ENCODE measurements at places on chromosomes 6 and 20.

DNA sequence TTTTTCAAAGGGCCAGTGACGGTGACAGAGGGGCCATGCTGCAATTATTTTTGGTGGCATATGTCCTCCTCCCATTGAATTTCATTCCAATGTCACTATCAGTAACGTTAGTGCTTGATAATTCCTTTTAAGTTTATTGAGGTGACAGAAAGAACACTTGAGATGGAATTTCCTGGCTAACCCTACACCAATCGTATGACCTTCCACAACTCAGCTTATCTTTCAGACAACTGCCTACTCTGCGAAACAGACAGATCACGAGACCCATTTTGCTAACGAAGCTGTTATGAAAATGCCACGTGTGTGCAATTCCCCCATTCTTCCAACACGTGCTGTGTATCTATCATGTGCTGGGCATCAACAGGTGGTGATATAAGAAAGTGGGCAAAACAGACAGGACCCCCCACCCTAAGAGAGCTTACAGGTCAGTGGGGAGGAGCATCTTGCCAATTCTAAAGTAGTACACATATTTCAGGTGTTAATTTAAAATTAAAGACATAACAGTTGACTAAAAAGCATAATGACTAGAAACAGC is 113.0 kb downstream of the IRF4 start:
- no peak for ATAC-seq

DNA sequence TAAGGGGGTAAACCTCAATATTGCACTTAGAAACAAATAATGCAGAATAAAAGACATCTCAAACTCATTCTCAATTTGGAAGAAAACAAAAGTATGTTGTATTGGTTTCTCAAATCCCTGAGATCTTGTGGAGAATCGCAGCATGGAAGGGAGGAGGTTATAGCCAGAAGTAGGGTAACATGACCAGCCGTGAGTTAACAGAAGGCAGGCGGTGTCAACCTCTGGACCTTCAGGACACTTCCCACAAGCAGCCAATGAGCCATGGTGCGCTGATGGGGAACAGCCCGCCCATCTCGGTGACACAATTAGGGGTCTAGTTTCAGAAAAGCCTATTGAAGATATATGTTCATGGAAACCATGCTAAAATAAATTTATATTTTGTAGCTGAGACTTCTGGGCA is 98.4 kb downstream of the ALDH8A1 start:
- no peak for ATAC-seq

DNA sequence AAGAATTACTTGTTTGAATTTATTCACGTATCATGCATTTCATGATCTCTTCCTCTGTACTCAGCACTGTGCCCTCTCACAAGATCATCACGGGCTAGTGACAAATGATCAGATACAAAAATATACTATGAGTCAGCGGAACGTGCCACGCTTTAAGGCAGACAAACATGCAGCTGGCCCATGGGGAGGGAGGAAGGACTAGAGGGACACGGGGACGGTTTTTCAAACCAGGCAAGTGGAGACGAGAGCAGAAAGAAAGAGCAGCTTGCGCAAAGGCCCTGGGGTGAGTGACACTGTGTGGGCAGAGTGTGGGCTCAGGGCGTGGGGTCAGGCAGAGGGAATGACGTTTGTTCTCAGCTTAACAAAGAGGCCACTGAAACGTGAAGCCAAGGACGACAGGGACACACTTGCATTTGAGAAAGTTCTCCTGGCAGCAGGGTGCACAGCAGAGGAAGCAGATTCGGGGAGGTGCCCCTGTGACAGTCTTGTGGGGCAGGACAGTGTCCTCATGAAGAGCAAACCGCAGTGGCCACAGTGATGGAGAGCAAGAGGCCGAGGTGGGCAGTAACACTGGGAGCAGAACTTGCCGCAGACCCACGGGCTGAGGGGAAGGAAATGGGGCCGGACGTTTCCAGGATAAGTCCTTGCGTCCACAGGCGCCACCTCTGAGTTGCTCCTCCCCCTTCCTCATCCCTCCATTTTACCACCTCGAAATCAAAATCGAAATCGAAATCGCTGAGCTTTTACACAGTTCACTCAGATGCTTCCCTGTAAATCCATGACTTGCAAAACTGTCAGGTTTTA is 6.9 kb upstream of the RPS6KA2 start:
- ATAC-seq, result no peak

DNA sequence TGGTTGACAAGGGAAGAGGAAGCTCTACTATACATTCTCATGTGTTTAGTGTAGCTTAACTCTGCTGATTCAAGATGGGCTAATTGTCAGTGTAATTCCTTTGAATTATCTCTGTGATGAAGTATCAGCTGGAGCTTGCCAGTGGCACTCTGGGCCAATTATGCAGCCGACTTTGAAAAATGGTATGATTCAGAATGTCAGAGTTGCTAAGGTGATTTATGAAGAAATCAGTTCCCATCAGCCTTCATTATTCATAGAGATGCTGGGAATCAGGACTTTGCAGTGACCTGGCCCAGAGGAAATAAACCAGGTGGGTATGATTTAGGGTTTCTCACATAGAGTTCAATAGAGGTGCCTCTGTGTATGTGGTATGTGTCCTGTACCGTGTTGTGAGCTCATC is 33.4 kb downstream of the KCNS1 start:
- no peak for ATAC-seq

DNA sequence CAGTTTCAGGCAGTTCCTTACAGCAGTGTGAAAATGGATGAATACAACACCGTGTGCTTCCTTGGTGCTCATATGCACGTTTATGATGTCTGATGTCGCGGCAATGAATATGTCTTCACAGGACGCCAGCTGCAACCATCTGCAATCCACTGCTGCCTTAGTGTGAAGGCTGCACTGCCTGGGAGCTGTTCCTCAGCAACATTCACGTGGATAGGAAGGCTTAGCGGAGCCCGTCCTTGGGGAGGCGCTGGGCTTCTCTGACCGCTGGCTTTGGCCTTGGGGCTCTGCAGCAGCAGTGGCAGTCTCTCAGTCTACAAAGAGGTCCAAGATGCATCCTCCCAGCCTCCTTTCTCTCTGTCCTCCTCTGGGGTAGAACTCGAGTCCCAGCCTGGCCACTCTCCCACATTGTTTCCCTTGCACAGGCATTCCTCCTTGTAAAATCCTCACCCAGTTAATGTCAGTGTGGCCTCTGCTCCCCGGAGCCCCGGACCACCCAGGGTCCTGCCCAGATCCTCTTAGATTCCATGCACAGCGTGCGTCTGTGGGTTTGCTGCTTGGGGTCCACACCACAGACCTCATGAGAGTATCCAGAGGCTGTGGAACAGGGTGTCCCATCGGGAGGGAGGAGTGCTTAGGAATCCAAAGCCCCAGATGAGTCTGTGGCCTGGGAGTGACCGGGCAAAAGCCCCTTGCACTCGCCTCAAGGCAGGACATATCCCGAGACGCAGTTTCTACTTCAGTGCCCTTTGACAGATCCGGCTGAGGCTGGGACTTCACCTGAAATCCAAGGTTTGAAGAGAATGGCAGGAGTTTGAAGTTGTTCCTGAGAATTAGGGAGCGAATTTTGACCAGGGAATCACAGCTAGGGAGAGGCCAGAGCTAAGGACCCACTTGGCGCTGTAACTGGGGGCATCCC is 181.3 kb downstream of the THBS2 start:
- ATAC-seq, result no peak

DNA sequence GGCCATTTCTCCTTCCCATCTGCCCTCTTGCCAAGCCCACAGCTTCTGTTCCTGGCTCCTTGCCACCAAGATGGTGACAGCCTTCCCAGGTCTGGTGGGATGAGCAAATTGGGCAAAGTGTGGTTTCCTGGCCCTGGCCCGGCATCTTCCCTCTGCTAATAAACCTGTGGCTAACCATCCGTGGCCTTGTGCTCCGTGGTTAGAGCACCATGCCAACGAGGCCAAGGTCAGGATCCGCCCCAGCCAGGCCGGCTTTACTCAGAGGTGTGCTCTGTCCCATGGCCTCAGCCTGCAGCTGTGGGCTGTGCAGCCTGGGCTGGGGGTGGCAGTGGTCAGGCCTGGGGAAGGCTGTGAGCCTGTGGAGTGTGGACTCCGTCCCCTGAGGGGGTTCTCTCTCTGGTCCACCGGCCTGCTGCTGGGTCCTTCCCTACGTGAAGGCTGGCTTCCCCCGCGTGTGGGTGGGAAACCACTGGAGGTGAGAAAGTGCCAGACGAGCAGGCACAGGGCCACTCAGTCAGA is 117.4 kb downstream of the VEGFA start:
- ATAC-seq, result no peak

DNA sequence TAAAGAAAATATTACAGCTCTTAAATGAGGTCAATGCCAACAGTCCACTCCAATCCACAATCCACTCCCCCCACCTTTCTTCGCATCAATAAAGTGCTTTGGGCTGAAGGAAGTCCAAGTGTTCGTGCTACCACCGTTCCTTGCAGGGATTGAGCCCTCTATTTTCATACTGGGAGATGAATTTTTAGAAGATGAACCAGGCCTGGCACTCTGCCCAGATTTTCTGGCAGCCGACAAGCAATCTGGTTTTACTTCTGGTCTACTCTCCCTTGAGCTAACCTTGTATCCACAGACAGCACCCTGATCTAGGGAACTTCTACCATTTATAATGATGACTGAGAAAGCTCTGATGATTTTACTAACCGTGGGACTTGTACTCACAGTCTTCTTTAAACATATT is 72.3 kb downstream of the BTBD9 start:
- no peak for ATAC-seq

DNA sequence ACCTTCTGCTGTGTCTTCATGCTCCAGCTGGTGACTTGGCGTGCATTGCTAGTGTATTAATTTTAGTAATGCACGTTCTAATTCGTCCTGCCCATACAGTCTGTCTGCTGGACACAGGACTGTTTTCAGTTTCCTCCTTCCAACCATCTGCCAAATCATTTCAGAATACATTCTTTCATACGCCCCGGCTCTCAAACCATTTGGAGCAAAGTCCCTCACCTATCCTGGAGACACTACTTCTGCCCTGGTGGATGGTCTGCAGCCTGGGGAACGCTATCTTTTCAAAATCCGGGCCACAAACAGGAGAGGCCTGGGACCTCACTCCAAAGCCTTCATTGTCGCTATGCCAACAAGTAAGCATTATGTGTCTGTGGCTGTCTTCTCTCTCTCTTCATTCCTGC is 60.5 kb downstream of the FNDC1 start:
- no peak for ATAC-seq

GRCh38 chr6:169022079-169022478 is 231.6 kb downstream of the THBS2 start:
- ATAC-seq, result no peak

GRCh38 chr6:130407032-130407431 is 41.2 kb downstream of the TMEM200A start:
- no peak for ATAC-seq

DNA sequence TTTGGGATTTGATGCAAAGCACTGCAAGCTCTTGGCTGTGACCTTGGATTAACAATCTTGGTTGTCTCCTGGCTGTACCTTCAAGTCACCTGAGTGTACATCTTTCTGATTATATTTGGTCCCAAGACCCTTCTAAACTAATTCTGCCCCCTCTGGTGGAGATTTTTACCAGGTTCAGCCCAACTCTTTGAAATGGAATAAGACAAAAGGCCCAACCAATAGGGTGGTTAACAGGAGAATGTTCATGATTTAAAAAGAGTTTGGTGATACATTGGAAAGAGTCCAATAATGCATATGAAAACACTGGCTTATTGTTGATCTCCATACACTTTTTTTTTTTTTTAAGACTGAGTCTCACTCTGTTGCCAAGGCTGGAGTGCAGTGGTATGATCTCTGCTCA is 77.5 kb upstream of the CD83 start:
- no peak for ATAC-seq

- ATAC-seq, result peak; percentile 76
Observed at GRCh38 chr20:3172933-3173609, at the start of gene LZTS3. LZTS3 (minus strand) TSS chr20:3173549; CDS start chr20:3167163, 6,386 bp downstream.

DNA sequence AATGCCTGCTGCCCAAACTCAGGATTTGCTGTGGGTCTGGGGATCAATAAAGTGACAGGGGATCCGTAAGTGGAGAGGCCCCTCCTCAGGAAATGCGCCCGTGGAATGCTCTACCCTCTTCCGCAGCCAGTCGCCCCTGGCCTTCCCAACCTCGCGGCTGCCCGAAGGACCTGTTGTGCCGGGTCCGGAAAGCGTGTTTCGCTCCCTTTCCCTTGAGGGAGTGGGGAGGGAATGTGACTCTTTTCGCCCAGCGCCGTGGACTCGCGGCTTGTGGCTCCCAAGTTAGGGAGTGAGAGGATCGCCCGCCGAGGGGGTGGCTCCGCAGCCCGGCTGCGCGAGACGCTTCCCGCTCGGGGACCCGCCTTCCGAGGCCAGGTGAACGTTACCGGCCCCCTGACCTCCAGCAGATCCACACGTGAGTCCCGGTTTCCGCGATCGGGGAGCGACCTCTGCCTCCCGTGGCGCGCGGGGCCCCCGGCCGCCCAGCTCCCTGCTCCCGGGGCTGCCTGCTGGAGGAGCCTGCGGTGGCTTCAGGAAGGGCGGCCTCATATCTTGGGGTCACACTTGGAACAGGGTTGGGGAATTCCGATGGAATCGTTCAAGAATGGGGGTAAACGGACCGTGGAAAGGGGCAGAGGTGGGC is 666 bp downstream of the TPD52L1 start:
- ATAC-seq, result peak; percentile 12

- ATAC-seq, result no peak
Observed at GRCh38 chr6:160974304-160974771, 17.2 kb upstream of the MAP3K4 start.

DNA sequence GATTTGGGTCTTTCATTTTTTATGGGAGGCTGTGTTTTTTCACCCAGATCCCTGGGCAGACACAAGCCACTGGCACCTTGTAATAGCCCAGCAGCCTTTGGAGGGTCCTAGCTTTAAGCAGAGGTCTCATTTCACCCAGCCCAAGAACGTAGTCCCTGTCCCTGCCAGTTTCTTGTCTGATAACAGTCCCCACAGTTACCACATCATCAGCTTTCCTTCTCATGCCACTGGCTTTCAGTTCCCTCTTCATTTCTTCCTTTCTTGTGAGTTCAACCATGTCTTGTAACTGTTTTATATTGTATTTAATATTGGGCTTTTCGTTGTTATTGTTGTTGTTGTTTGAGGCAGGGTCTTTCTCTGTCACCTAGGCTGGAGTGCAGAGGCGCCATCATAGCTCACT is 10.6 kb downstream of the PNPLA1 start:
- ATAC-seq, result no peak

DNA sequence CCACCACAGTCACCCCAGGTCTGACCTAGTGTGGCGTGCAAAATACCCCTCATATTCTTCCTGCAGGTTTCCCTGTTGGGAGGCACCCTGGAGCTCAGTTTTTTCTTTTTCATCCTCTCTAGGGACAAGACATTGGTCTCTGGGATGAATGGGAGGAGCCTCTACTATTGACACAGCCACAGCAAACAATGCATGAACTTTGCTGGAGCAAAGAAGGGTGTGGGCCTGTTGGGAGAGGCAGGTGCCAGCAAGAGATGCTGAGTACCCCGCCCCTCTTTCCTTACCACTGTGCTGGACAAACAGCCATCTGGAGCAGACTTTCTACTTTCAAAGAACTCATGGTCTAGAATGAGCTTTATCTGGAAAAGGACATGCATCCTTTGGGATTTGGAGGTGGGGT is 10.1 kb downstream of the TGM3 start:
- ATAC-seq, result no peak

DNA sequence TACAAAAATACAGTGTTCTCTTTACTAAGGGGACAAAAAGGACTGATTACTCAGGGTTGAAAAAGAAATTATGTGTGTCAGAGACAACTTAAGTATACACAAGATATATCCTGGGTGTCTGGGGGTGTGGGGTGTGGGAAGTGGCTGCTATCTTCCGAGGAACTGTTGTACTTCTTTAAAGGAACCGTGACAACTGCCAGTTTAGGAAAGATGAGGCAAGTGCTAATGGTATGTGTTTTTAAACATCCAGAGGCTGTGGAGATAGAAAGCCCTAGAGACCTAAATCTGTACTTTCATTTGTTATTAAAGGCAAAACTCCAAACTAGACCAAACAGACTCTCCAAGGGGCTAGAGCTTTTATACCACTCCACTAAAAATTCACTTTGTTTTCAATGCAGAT is 95.6 kb downstream of the SNAP25 start:
- no peak for ATAC-seq
